ENCODE measurements at places on chromosomes 13 and 19.

DNA sequence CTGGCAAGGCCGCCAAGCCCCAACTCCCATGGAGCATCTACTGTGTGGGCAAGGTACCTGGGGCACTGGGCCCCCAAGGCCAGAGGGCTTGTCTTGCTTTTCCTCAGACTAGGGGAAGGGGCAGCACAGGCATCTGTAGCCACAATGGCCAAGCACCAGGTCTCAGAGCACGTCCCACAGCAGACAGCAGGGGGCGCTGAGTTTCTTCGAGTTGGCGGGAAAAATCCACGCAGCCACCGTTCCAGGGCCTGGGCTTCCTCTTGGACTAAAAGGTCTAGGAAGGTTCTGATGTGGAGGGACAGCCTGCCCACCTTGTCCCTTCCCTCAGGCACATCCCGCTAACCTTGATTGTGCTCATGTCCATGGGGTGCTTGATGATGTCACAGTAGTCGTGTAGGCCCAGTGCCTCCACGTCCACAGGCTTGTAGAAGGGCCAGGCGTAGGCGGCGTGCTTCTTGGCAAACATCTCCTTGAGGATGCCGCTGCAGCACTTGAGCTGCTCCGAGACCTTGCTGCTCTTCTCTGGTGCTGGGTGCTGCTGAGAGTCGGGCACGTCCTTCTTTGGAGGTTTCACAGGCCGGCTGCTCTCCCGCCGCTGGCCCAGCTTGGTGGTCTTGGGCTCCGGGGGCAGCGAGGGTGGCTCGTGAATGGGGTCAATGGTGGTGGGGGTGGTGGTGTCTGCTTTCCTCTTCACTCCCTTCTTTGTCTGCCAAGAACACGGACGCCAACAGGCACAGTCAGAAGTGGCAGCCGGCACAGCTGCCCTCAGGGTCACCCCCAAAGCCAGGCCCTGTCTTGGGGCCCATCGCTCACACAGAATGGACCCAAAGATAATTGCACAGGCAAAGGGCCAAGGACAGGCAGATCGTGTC is 32.0 kb upstream of the EPHX3 start:
- no peak overlapping the region for H3K4me3 ChIP-seq
- no peaks in the 10 kb centered on the region for H3K27me3 ChIP-seq
- no peaks in the 10 kb centered on the region for H3K4me1 ChIP-seq
- no peak overlapping the region for H3K27ac ChIP-seq
- peaks cover 93% of the 10 kb centered on the region for H3K36me3 ChIP-seq
- DNase-seq: peak; percentile 32

DNA sequence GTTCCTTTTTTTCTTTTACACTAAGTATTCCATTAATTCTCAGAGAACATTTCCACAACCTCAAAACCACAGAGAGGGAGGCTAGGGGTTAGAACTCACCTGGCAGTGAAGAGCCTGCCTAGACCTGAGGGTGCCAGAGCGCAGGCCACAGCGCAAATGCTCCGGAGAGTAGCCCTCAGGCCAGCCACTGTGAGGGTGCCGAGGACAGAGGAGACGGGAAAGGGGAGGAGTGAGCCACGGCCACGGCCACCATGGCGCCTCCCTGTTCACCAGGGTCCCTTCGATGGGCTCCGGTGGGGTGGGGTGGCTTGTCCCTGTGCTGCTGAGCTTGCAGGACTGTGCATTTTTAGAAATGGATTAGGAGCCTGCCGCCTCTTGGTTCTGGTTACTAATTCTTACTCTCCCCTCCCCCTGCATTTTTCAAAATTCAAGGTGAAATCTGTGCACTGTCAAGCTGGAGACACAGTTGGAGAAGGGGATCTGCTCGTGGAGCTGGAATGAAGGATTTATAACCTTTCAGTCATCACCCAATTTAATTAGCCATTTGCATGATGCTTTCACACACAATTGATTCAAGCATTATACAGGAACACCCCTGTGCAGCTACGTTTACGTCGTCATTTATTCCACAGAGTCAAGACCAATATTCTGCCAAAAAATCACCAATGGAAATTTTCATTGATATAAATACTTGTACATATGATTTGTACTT is 58.8 kb downstream of the GGACT start:
- no peak for DNase-seq
- no peaks in the 10 kb centered on the region for H3K27me3 ChIP-seq
- H3K36me3 ChIP-seq: no peaks in the 10 kb centered on the region
- H3K27ac ChIP-seq: no peak overlapping the region

DNA sequence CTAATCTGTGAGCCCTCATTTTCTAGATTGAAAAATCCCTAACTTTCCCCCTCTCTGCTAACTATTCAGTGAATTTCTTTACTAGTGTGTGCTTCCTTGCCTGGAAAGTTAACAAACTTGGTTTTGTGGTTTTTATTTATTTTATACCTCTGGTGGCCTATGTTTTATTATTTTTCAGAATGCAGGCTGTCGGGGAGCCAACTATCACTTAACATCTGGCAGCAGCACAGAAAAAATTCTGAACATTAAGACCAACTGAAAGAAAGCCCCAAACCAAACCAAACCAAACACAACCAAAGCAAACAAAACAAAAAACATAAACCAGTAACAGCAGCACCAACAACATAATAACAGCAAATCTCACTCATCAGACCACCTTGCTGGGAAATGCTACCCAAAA is 109.0 kb upstream of the KL start:
- H3K36me3 ChIP-seq: no peaks in the 10 kb centered on the region
- no peak for DNase-seq
- no peaks in the 10 kb centered on the region for H3K27me3 ChIP-seq
- H3K27ac ChIP-seq: no peak overlapping the region

DNA sequence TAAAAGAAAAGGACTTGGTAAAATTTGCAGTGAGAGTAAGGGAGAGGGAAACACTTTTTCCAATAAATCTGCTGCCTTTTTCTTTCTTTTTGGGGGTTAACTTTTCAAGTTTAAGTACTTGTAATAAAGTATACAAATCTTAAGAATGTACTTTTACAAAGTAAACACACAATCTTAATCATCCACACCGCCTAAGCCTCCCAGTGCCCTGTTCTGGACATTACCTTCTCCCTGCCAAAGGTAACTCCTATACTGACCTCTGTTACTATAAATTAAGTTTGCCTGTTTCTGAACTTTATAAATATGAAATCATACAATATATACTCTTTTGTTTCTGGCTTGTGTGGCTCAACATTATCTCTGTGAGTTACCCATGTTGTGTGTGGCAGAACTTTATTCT is 137.9 kb downstream of the RGCC start:
- peaks cover 3% of the 10 kb centered on the region for H3K4me1 ChIP-seq
- no peaks in the 10 kb centered on the region for H3K27me3 ChIP-seq
- no peak overlapping the region for H3K27ac ChIP-seq
- no peak overlapping the region for H3K4me3 ChIP-seq
- DNase-seq: no peak
- H3K36me3 ChIP-seq: no peaks in the 10 kb centered on the region

DNA sequence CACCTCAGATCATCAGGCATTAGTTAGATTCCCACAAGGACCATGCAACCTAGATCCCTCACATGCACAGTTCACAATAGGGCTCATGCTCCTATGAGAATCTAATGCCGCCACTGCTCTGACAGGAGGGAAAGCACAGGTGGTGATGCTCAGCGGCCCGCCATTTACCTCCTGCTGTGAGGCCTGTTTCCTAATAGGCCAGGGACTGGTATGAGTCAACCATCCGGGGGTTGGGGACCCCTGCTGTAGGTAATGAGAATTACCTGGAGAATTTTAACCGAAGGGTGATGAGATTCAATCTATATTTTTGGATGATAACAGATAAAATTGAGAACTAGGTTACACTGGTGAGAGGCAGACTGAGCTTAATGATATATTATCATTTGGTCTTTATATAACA is 101.4 kb downstream of the LACC1 start:
- no peak for DNase-seq
- no peaks in the 10 kb centered on the region for H3K27me3 ChIP-seq
- H3K27ac ChIP-seq: no peak overlapping the region

DNA sequence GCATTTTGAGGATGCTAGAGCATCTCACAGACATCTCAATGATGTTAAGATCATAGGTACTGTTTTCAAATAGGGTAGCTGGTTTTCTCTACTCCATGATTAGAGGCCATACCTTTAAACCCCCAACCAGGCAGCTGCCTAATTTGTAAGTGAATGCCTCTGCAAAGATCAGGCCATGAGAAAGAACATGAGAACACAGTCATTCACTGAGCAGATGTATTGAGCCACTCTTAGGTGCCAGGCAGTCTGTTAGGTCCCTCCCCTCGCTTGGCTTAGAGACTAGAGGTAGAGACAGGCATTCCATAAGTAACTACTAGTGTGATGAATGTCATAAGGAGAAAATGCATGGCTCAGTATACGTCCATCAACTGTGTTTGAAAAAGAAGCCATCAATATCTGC is 410.0 kb downstream of the FGF9 start:
- H3K4me3 ChIP-seq: no peak overlapping the region
- DNase-seq: no peak
- H3K4me1 ChIP-seq: peaks cover 3% of the 10 kb centered on the region
- H3K27ac ChIP-seq: no peak overlapping the region
- no peaks in the 10 kb centered on the region for H3K36me3 ChIP-seq
- H3K27me3 ChIP-seq: no peaks in the 10 kb centered on the region

DNA sequence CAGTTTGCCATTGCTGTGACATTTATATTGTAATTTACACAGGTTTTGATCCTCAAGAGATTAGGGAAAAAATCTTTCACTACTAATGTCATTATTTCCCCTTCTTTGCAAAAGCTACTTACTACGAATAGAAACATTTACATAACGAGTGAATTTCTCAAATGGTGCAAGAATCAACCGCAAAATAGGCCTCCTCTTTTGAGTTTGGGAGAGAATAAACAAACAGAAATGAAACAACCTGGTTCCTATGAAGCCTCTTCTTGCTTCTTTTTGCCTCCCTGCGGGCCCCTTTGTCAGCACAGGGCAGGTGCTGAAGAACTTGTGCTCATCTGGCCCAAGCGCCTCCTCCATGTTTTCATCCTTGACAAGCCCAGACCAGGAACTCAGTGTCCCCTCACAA is 10.1 kb upstream of the GJA3 start:
- H3K4me1 ChIP-seq: no peaks in the 10 kb centered on the region
- H3K36me3 ChIP-seq: no peaks in the 10 kb centered on the region
- H3K27me3 ChIP-seq: no peaks in the 10 kb centered on the region
- no peak overlapping the region for H3K27ac ChIP-seq
- H3K4me3 ChIP-seq: no peak overlapping the region
- DNase-seq: no peak

GRCh38 chr19:33332248-33332647 is 29.9 kb upstream of the CEBPA start:
- no peaks in the 10 kb centered on the region for H3K27me3 ChIP-seq
- no peak overlapping the region for H3K27ac ChIP-seq
- no peaks in the 10 kb centered on the region for H3K36me3 ChIP-seq
- no peak overlapping the region for H3K4me3 ChIP-seq
- no peaks in the 10 kb centered on the region for H3K4me1 ChIP-seq

DNA sequence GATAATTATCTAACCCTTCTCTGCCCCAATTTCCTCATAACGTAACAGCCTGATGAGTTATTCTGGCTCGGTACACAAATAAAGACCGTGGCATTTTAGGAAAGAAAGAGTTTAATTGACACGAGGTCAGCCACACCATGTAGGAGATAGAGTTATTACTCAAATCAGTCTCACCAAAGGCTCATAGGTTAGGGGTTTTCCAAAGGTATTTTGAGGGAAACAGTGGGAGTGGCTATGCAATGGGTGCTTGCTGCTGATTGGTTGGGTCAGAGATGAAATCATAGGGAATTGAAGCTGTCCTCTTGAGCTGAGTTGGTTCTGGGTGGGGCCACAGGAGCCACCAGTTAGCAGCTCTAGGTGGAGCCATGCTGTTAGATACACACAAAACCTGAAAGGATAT is 137.5 kb downstream of the FREM2 start:
- no peak for DNase-seq
- H3K4me3 ChIP-seq: no peak overlapping the region
- no peaks in the 10 kb centered on the region for H3K36me3 ChIP-seq
- H3K27me3 ChIP-seq: no peaks in the 10 kb centered on the region
- no peaks in the 10 kb centered on the region for H3K4me1 ChIP-seq
- no peak overlapping the region for H3K27ac ChIP-seq

DNA sequence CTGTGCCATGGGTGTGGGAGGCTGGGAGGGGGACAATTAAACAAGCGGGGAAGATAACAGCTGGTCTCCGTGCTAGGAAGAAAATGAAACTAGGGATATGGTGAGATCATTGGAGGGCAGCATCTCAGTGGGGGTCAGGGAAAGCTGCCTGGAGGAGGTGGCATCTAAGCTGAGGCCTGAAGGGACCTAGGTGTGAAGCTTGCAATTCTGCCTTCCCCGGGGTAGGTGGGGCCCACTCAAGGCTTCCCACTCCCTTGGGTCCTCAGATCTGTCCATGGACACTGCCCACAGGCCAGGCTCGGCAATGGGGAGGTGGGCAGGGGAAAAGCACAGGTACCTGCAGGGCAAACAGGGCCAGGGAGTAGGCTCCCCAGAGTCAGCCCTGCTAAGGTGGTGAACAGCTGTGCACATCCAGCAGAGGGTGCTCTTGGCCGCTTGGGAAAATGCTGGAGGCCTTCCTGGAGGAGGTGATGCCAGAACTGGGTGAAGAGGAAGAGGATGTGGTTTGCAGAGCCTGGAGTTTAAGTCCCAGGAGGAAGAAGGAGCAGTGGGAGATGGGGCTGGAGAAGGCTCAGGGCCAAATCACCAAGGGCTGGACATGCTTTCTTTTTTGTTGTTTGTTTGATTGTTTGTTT is 25.7 kb upstream of the CCNE1 start:
- H3K27me3 ChIP-seq: no peaks in the 10 kb centered on the region
- H3K4me3 ChIP-seq: no peak overlapping the region
- H3K27ac ChIP-seq: no peak overlapping the region
- no peak for DNase-seq

DNA sequence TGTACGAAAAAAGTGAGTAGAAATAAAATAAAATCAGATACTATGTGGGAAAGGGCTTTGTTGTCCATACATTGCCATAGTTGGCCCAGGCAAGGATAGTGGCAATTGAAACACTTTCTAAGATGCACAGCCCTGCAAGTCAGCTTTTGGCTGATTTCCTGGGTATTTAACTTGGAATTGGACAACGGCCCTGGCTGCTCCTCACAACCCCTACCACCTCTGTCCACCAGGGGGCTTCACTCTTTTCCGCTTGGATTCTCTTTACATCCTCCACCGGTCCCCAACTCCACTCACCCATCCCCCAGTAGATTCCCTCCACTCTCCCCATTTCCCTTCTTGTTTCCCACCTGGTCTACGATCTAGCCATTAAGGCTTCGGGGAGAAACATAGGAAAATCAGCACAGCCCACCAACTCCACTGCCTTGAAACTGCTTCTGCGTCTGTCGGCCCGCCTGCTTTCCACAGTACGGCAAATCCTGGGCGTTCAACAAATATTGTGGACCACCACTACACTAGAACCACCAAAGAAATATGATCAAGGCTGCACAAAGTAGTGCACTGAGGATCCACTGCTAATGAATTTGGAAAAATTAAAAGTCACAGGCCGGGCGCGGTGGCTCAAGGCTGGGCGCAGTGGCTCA is 48.6 kb upstream of the GTF3A start:
- no peaks in the 10 kb centered on the region for H3K36me3 ChIP-seq
- DNase-seq: peak; percentile 13
- no peak overlapping the region for H3K27ac ChIP-seq
- no peaks in the 10 kb centered on the region for H3K4me1 ChIP-seq
- no peaks in the 10 kb centered on the region for H3K27me3 ChIP-seq
- H3K4me3 ChIP-seq: no peak overlapping the region

Measured in effector memory CD4-positive, alpha-beta T cell (primary cell).